ENCODE measurements at places on chromosomes 5 and 9. TPM values are rescaled to one million over a fixed set of nuclear protein-coding genes. Genes with fewer than 3 reads are reported as not detected.

ARID3C gene
- not detected for total RNA-seq

LCN2 gene
- total RNA-seq: 162 TPM

TNFSF8 gene
- total RNA-seq: 0.91 TPM

TLX3 gene
- total RNA-seq: not detected

INSYN2B gene
- not detected for total RNA-seq

ISL1 gene
- 1.6 TPM for total RNA-seq

FBP2 gene
- not detected for total RNA-seq

CCL27 gene
- not detected for total RNA-seq

PANK3 gene
- total RNA-seq: 190 TPM

ANKHD1 gene
- 108 TPM for total RNA-seq

C5orf58 gene
- total RNA-seq: not detected

- no peak for DNase-seq
Observed at GRCh38 chr9:107530679-107531078, 41.1 kb upstream of the KLF4 start.

DNA sequence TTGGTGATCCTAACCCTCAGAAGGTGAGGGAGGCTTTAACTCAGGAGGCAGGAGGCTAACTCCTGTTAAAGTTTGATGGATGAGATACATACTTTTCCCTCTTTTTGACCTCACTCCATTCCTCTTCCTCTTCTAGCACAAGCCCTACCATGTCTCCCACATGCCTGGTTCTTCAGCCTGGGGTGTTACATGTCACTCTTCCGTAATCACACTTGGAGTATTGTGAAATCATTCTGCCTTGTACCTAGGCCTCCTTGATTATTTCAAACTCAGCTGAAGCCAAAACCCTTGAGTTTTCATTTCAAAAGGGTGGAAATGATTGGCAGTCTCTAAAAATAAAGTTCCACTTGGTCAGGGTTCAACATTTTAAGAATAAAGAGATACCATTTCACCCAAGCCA is 1.8 kb downstream of the PLAC8L1 start:
- DNase-seq: no peak

- DNase-seq: no peak
Observed at GRCh38 chr9:90702441-90702955, 59.9 kb upstream of the DIRAS2 start.

DNA sequence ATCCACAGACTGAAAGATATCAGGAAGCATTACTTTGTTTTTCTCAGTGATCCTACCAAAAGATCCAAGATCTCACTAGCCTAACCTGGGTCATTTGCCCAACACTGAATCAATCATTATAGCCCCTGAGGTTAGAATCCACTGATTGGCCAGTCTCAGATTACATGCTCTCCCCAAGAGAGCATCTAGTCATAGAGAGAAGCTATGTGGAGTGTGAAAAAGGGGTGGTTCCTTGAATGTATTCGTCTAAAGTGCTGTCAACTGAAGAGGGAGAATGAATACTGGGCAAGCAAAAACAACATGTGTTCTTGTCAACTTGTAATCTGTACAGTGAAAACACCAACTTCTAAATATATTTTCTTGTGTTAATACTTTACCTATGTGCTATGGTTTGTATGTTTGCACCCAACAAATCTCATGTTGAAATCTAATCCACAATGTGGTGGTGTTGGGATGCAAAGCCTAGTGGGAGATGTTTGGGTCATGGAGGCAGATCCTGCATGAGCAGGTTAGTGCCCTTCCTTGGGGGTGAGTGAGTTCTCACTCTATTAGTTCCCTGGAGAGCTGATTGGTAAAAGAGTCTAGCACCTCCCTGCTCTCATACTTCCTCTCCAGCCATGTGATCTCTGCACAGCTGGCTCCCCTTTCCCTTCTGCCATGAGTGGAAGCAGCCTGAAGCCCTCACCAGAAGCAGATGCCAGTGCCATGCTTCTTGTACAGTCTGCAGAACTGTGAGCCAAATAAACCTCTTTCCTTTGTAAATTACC is 60.3 kb upstream of the PJA2 start:
- DNase-seq: no peak

- no peak for DNase-seq
Observed at GRCh38 chr5:60488466-60489130, 211.4 kb downstream of the DEPDC1B start.

GRCh38 chr9:137217276-137218211 is 4.5 kb downstream of the RNF208 start:
- DNase-seq: peak; percentile 94

DNA sequence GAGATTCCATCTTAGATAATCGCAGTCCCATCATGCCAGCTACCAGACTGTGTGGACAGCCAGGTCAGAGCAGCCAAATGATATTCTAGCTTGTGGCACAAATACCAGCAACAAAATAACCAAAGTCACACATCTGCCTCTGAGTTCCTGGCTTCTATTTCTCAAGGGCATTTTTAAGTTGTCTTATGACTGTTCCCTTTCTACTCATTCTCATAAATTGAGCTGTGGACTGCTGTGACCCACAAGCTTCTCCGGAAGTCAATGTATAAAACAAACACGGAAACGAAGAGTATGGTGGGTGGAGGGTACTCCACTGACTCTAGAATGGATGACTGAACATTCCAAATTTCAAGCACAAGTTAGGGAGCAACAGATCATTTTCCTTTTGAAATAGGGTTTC is 43.9 kb downstream of the PDCD1LG2 start:
- DNase-seq: no peak

GRCh38 chr5:108606185-108606584 is 141.5 kb upstream of the FER start:
- no peak for DNase-seq

- no peak for DNase-seq
Observed at GRCh38 chr5:64838376-64838775, 69.6 kb downstream of the CWC27 start.

DNA sequence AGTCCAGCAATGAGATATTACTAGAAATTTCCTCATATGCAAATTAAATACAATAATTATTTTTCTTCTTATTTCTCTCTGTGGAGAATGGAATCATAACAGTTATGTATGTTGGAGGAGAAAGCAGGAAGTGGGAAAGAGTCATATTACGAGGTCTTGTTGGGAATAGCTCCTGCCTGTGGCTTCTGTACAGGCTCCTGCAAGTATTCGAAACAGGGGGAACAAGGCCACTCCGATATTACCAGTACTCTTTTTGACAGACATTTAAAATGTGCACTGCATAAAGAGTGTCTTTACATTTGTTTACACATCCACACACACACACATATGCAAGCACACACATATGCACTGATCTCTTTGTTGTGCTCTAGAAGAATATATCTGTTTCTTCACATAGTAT is 812.0 kb upstream of the ZNF608 start:
- no peak for DNase-seq

GRCh38 chr5:37668524-37669047 is 171.3 kb downstream of the GDNF start:
- peak; percentile 32 for DNase-seq

GRCh38 chr5:95794070-95794516 is 28.4 kb downstream of the GLRX start:
- DNase-seq: no peak

GRCh38 chr9:114131808-114132549 is 23.4 kb upstream of the COL27A1 start:
- no peak for DNase-seq

GRCh38 chr5:38453921-38454320 is 102.5 kb downstream of the LIFR start:
- DNase-seq: no peak

DNA sequence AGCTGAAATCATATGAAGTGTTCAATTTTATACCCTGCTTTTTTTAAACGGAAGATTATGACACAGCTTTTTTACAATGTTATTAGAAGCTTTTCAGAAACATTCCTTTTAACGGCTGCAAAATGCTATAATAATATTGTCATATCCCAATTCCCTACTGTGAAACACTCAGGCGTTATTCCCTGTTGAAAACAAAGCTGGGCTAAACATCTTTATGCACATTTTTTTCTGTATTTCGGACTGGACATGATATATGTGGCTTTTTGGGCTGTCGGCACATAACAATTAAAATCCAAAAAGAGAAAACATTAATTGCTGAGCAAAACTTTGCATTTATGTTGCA is 12.0 kb upstream of the CTSL start:
- DNase-seq: no peak

- DNase-seq: no peak
Observed at GRCh38 chr5:84306601-84307000, 78.1 kb downstream of the EDIL3 start.

- DNase-seq: no peak
Observed at GRCh38 chr5:92418341-92418740, 1035.2 kb upstream of the ARRDC3 start.

DNA sequence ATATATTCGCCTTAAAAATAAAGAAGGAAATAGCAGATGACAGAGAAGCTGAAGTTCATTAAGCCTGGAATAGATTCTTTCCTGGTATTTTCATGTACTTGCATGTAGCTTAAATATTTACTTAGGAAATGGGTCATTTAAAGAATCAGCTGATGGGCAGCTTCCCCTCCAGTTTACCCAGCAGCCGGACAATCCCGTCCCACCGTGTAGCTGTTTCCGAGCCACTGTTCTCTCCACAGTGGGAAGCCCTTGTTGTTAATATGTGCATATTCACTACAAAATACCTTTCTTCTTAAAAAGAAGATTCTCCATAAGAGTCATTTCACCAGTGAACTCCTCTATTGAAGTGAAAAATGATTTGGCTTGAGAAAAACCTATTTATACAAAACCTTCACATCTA is 187.0 kb downstream of the FANCC start:
- DNase-seq: no peak

- DNase-seq: no peak
Observed at GRCh38 chr5:54632131-54632701, 114.7 kb downstream of the SNX18 start.

GRCh38 chr9:127867356-127868277 is 9.9 kb downstream of the AK1 start:
- no peak for DNase-seq

GRCh38 chr9:87201351-87201751 is 254.0 kb upstream of the GAS1 start:
- no peak for DNase-seq

DNA sequence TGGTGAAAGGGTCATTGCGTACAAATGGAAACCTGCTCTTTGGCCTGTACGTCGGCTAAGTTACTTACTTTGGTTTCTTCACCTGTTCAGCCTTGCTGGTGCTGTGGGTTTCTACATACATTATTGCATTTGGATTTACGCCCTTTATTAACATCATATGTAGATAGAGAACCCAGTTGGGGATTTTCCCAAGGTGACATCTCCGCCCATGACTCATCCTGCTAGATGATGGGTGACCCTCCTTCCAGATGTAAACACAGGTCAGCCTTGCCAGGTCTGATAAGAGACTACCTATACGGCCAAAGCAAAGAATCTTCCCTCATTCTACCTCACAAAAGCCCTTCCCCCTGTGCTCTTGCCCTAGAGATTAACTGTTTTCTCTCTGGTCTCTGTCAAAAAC is 360.9 kb downstream of the KDM4C start:
- no peak for DNase-seq

DNA sequence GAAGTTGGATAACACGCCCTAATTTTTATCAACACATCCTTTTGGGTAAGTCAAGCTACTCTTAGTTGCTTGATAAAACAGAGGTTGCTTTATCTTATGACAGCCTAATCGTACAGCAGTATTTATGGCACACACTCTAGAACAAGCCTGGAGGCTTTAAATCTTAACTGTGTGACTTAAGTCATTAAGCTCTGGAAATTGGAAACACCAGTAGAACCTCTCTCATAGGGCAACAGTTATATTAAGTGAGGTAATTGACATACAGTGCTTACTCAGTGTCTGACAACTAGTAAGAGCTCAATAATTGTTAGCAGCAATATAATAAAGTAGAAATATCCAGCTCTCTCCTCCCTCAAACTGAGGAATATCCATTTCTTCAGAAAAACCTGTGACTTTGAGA is 808.9 kb upstream of the WWC1 start:
- DNase-seq: no peak

GRCh38 chr9:21690561-21690960 is 111.9 kb upstream of the MTAP start:
- DNase-seq: no peak

DNA sequence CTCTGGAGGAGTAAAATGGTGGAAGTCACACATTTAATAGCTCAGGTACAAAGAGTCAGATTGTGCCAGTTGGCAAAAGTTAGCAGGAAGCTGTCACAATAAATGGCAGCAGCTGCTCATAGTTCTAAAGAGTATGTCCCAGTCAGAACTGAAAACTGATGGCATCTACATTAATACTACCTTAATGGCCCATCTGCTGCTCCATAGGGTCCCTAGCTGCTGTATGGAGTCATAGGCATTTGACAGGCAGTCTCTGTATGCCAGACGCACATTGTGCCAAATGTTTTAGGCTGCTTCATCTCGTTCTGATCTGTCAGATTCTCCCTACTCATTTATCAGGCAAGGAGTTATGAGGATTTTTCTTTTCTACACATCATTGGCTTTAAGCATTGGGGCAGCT is 515.8 kb upstream of the ARRDC3 start:
- DNase-seq: no peak

GRCh38 chr9:137017791-137018497 is 10.1 kb downstream of the ABCA2 start:
- no peak for DNase-seq

DNA sequence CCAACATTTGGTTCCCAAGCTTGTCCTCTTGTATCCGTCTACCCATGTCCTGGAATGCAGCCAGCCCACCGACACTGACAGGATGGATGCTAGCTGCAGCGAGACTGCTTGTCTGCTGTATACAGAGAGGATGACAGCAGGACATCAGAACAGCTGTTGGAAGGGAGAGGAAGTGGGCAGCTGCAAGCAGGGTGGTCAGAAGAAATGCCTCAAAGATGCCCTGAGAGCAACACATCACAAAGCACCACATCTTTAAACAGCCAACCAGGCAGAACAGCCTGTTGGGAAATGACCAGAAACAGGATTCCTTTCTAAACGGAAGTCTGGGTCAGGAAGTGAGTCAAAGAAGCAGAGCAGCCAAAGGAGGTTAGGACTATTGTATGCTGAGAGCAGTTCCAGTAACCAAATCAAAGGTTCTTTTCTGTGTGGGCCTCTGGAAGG is 219.1 kb downstream of the NDUFS4 start:
- no peak for DNase-seq

DNA sequence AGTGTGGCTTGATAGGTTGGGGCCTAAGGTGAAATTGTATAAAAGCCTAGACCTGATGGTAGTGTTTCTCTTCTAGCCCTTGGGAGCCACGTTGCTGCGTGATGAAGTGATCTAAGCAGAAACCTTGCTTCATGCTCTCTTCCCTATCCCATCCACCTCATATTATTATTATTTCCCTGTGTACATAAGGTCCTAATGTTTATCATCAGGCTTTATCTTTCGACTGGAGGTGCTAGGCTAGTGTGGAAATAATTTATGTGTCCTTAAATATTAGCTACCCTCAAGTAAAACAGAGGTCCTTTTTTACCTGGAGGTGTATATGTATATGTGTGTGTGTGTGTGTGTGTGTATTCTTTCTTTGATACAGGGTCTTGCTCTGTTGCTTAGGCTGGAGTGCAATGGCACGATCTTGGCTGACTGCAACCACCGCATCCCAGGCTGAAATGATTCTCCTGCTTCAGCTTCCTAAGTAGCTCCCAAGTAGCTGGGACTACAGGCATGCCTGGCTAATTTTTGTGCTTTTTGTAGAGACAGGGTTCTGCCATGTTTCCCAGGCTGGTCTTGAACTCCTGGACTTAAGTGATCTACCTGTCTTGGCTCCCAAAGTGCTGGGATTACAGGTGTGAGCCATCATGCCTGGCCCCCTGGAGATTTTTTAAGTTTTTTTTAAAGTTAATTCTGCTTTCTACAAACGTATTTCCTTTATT is 3.7 kb downstream of the UGCG start:
- DNase-seq: no peak

GRCh38 chr5:76153271-76153670 is 70.1 kb downstream of the SV2C start:
- DNase-seq: no peak

GRCh38 chr5:81948349-81948748 is 23.5 kb upstream of the ATG10 start:
- no peak for DNase-seq

All from colonic mucosa (tissue), 4 donors.